Effector memory CD8-positive, alpha-beta T cell (primary cell): ENCODE measurements at places on chromosomes 7 and 10.

- DNase-seq: no peak
Measured at GRCh38 chr7:3168370-3168769, 124.7 kb upstream of the CARD11 start.

DNA sequence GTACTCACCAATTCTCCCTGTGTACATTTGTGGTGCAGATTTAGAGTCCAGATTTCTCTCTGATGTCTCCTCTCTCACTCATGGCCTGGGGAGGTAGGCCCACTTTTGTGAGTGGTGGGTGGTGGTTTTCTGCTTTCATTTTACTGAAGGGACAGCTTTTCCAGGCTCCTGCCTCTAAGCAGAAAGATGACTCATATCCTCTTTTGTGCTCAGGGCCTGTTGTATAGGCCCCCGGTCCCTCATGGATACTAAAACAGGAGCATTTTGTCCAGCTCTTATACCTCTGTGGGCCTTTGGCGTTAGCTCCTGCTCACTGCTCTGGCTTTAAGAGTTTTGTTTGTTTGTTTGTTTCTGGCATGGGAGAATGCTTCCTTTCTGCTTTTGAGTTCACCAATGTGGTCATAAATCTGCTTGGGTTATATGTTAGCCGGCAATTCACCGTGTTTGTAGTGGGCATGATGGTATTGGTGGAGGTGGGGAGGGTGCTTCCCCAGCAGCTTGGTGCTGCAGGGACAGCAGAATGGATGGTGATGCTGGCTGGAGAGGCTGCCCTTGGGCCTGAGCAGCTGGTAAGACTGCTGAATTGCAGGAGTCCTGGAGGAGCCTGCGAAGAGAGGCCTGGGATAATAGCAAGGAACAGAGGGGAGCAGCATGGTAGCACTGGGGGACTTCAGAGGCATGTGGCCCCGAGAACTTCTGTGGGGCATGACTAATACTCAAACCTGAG is 468.7 kb downstream of the RPS24 start:
- DNase-seq: no peak

DNA sequence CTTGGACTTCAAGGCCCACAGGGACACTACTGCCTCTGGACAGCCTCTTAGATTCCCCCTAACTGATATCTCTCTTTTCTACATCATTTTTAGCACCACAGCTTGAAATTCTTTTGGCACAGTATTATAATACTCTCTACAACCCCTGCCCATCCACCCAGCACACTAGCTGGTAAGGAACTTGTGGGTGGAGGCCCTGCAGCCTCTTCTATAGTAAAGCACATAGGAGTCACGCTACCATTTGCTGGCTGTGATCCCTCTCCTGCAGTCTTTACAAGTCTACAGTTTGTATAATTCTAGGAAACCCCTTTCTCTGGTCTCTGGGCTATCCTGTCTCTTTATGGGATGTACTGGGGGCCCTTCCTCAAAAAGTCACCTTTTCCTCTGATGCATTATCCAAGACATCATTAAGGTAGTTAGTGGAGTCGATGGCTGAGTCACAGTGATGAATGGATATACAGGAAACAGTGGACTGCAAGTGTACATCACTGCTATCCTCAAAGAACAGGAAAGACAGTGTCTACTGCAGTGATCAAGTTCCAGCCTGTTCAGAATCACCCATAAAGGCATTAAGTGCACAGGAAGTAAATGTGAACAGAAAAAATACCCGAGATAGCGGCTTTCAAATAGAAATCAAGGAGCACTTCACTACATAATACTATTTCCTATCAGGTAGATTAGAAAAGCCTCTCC is 54.4 kb downstream of the STK17A start:
- DNase-seq: no peak

GRCh38 chr10:130179640-130180039 is 43.4 kb downstream of the GLRX3 start:
- DNase-seq: no peak

DNA sequence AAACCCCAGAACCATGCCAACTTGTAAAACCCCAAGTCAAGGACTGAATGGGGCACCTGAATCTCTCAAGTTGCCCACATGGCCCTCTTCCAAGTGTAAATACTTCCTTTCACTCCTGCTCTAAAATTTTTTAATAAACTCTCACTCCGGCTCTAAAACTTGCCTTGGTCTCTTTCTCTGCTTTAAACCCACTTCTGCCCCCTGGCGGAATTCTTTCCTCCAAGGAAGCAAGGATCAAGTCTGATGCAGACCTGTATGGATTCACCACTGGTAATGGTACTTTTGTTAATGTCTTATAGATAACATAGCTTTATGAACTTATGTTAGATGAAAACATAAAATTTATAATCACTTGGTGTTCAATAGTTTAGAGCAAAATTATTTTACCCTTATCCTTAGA is 33.8 kb downstream of the SLC16A9 start:
- no peak for DNase-seq

DNA sequence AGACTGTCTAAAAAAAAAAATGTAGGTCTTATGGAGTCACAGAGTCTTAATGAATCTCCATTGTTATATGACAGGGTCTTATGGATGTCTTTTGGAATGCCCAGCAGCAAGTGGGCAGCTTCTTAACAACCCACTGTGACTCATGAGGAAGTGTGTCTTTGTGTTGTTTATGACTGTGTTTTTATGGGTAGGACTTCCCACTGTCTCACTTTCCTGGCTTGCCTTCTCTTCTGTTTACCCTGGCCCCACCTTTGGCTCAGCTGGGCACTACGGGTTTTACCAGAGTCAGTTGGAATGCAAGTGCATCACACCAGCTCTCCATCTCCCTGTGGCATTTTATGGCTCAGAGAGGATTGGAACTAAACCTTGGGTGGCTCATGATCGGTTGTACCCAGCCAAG is 580.5 kb downstream of the AUTS2 start:
- DNase-seq: no peak

DNA sequence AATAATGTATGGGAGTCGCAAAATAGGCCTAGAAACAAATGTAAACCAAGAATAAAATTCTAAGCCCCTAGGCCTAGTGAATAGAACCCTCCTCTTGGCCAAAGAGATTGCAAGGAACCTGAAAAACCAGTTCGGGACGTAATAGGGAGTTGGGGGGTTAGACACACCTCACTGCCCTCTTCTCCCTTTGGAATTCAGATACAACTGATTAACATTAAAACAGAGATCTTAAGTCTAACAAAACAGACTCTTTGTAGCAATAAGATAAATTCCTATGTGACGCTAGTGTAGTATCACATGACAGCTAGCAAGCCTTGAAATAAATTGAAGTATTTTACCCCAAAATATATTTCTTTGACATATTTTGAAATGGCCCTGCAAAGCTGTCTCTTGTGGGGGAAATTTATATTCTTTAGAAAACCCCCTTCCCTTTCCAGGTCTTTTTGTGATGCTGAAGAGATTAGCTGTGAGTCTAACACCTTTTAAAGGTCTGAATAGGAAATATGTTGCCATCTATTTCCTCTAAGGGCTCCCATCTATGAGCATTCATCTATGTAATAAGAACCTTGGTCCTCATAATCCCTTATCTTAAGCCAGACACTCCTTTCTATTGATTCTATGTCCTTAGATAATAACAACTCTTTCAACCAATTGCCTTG is 623.4 kb upstream of the NRG3 start:
- no peak for DNase-seq

- no peak for DNase-seq
Measured at GRCh38 chr7:41882256-41882655, 179.4 kb upstream of the INHBA start.

- DNase-seq: no peak
Measured at GRCh38 chr10:68721673-68722335, 765 bp downstream of the CCAR1 start.

GRCh38 chr10:121942749-121943416 is 15.1 kb upstream of the ATE1 start:
- DNase-seq: no peak

DNA sequence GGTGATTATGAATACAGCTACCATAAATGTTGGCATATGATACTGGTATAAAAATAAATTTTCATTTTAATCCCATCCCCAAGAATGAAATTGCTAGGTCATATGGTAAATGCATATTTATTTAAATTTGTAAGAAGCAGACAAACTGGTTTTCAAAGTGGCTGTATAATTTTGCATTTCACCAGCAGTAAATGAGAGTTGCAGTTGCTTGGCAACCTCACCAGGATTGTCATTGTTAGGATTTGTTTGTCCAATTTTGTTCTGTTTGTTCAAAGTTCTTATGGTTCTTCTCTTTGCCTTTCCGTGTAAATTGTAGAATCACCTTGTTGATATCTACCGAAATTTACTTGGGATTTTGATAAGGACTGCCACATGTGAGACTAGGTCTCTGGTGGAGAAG is 237.4 kb downstream of the OTUD1 start:
- DNase-seq: no peak

GRCh38 chr10:86391236-86391840 is 24.7 kb upstream of the GRID1 start:
- DNase-seq: no peak

DNA sequence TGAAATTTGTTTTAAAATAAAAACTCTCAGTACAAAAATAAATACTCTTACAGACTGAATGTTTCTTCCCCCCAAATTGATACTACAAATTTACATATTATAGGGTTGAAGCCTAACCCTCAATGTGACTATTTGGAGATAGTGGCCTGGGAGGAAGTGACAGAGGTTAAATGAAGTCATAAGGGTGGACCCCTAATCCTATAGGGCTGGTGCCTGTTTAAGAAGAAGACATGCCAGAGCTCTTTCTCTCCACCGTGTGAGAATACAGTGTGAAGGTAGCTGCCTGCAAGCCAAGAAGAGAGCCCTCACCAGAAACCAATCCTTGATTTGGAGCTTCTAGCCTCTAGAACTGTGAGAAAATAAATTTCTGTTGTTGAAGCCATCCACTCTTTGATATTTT is 67.6 kb downstream of the MCU start:
- no peak for DNase-seq

DNA sequence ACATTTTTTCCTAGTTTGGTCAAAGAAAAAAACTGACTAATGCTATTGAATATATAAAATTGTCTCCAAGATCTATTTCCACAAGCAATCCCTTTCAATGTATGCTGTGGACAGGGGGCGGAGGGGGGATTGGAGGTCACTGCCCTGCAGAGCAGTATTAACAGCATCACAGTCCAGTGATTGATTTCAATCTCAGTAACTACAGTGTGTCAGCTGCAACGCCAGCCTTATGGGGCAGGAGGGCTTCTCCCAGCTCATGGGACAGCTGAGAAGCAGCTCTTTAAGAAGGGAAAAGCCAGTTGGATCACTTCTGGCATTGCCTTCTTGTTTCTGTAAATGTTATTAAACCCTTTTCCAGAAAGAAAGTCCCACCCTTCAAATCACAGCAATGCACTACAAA is 65.0 kb downstream of the RAPGEF5 start:
- DNase-seq: no peak

DNA sequence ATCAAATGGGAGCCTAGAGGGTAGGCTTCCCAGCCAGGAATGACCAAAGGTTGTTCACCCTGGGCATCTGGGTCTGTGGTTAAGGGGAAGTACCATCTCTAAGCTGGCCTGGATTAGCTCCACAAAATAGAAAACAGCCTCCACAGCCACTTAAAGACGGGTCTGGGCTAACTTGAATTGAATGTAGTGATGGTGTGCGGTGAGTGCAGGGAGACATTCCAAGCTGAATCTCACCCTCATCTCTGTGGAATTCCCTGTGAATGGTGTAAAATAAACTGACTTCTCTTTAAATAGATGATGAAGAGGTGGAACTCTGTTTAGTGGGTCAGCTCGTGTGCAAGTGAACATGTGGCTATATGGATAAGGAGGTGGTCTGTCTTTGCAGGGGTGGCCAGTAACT is 251.0 kb downstream of the DYNC1I1 start:
- no peak for DNase-seq

DNA sequence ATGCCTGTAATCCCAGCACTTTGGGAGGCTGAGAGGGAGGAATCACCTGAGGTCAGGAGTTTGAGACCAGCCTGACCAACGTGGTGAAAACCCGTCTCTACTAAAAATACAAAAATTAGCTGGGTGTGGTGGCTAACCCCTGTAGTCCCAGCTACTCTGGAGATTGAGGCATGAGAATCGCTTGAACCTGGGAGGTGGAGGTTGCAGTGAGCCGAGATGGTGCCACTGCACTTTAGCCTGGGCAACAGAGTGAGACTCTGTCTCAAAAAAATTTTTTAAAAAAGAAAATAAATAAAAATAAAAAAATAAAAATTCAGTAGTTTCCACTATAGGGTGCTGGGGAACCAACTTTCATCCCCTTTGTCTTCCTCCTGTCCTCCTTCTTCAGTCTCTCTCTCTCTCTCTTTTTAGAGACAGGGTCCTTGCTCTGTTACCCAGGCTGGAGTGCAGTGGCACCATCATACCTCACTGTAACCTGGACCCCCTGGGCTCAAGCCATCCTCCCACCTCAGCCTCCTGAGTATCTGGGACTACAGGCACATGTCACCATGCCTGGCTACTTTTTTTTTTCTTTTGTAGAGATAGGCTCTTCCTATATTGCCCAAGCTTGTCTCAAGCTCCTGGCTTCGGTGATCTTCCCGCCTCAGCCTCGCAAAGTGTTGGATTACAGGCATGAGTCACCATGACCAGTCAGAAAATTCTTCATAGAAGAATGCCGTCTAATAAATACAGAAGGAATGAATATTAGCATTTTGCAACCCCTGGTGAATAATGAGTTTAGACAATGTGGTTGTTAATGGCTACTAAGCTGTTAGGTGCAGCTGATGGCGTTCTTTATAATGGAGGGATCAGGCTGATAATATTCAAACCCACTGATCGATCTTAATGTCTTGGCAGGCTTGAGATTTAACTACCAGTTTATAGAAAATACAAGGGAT is 20.6 kb downstream of the RBM20 start:
- DNase-seq: no peak

- DNase-seq: no peak
Measured at GRCh38 chr10:83677795-83678194, 461.5 kb upstream of the GHITM start.

GRCh38 chr10:47021850-47022249 is 110.6 kb downstream of the PTPN20 start:
- no peak for DNase-seq

DNA sequence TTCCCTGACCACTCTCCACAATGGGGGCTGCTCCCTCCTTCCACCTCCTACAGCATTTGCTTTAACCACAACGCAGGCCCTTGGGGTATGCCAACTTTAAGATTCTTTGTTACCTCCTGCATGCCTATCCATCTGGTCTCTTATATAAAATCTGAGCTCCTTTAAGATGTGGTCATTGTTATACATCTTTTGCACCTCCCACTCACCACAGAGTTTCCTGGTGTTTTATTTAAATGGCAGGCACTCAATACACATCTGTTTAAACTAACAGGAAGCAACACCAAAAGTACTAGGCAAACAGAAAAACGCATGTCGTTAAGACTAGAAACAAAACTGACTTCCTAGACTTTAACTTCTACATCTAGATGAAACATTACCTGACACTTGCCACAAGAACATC is 36.3 kb downstream of the SLC25A13 start:
- DNase-seq: peak; percentile 7
